ENCODE measurements at places on chromosomes 11 and 22.

- no peaks in the 10 kb centered on the region for H3K27me3 ChIP-seq
- H3K27ac ChIP-seq, result no peak overlapping the region
- H3K4me3 ChIP-seq, result no peak overlapping the region
- no peaks in the 10 kb centered on the region for H3K4me1 ChIP-seq
- no peaks in the 10 kb centered on the region for H3K36me3 ChIP-seq
Measured at GRCh38 chr22:26245001-26245400, 75.7 kb downstream of the SEZ6L start.

- H3K27me3 ChIP-seq, result no peaks in the 10 kb centered on the region
- no peaks in the 10 kb centered on the region for H3K4me1 ChIP-seq
- no peak for DNase-seq
- H3K4me3 ChIP-seq, result no peak overlapping the region
Measured at GRCh38 chr11:118142809-118143208, 9.8 kb downstream of the SCN4B start.

DNA sequence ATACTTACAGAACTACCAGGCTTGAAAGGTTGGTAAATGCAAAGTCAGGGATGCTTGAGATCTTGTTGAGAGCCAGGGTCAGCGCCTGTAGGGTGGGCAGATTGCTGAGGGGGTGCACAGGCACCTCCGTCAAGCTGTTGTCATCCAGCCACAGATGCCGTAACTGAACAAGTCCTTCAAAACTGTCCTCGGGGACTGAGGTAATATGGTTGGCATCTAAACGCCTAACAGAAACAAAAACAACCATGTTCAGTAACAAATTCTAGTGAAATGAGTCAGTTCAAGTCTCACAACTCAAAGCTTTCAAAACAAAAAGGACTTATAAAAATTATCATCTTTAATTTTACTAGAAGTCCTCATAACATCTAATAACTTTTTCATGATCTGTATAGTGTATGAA lies 22.2 kb upstream of the CCDC34 start:
- H3K27ac ChIP-seq, result no peak overlapping the region
- no peaks in the 10 kb centered on the region for H3K36me3 ChIP-seq
- no peaks in the 10 kb centered on the region for H3K4me1 ChIP-seq
- no peaks in the 10 kb centered on the region for H3K27me3 ChIP-seq
- DNase-seq, result no peak

DNA sequence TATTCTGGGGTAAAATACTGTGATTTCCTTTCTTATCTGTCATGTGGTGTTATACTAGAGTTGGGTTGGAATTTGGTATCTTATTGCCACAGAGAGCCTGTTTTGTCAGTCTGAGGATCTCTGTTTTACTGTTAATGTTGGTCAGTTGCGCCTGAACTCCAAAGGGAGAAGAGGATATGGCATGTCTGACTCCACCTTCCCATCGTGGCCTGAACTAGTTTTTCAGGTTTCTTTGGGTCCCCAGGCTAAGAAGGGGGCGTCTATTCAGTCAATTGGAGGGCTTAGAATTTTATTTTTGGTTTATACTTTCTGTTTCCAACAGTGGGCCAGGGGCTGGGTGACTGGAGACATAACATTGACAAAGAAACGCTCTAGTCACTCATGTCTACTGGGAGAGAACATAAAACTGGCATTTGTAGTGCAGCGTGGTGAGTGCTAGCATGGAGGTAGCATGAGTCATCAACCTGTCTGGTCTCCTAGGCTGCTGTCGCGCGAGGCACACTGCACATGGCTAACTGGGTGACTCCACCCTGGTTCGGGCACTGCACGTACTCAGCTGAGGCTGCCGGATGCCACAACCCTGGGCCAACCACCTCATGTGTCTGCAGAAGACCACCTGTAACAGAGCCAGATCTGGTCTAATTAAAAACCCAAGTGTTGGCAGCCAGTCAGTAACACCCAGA lies 120.1 kb upstream of the OR9Q1 start:
- no peaks in the 10 kb centered on the region for H3K36me3 ChIP-seq
- DNase-seq, result no peak
- no peaks in the 10 kb centered on the region for H3K27me3 ChIP-seq
- H3K4me3 ChIP-seq, result peak overlapping the region; percentile 12
- H3K27ac ChIP-seq, result peak overlapping the region; percentile 75

DNA sequence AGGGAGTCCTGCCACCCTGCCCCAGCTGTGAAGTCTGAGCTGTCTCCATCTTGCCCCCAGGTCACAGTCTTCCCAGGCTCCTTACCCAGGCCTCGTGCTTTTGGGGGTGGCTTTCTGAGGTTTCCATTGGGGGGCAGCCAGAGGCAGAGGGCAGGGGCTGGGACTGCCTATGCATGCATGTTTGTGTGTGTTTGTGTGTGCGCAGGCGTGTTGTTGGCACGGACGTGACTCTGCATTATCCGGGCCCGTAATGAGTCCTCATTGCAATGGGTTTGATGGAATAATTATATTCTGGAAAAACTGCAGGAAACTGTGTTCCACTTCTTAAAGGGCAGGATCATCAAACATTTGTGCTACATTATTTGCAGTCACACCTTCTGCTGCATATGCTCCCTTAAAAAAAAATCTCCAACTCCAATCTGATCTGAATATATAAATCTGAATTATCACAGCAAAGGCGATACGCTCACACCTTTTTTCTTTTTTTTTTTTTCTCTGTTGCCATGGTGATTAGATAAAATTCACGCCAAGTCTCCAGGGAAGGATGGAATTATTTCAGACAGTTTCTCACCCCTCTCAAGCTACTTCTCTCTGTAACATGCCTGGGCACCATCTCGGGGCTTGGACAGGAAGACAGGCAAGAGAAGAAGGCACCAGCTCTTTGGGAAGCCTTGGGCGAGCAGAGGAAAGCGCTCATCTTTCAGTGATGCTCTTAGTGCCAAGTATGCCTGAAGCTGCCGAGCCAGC lies 45.9 kb downstream of the DSCAML1 start:
- H3K4me3 ChIP-seq, result no peak overlapping the region
- no peaks in the 10 kb centered on the region for H3K27me3 ChIP-seq
- no peaks in the 10 kb centered on the region for H3K36me3 ChIP-seq
- no peaks in the 10 kb centered on the region for H3K4me1 ChIP-seq
- no peak overlapping the region for H3K27ac ChIP-seq

DNA sequence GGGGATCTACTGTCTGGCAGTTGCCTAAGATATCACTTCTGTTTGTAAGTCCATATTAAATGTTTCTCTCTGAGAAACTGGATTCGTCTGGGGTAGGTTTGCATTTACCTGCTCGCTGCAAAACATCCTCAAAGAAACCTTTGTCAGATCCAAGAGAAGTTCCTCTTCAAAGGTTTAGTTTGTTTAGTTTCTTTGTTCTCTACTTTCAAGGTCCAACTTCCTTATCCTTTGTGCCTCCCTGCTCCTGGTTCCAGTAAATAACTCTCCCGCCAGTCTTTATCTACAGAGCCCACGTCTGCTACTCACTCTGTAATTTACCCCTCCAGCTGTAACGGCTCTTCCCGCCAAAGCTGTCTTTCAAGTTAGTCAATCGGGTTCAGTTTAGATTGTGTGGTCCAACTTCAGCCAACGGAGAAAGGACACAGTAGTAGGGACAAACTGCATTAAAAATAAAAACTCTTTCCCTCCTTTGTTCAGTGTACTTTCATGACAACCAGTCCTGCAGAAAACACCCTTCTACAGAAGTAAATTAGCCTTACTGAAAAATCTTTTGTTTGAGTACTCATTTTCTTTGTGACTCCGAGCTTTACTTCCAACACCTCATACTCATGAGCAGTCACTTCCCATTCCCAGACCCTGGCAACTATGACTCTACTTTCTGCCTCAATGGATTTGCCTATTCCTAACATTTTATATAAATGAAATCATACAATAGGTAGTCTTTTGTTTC lies 41.0 kb downstream of the TMPRSS5 start:
- DNase-seq, result no peak
- H3K4me3 ChIP-seq, result no peak overlapping the region
- no peak overlapping the region for H3K27ac ChIP-seq
- no peaks in the 10 kb centered on the region for H3K36me3 ChIP-seq
- no peaks in the 10 kb centered on the region for H3K4me1 ChIP-seq
- H3K27me3 ChIP-seq, result no peaks in the 10 kb centered on the region

GRCh38 chr11:72223615-72224563 lies 678 bp upstream of the INPPL1 start:
- DNase-seq, result no peak
- H3K4me3 ChIP-seq, result peak overlapping the region; percentile 95
- H3K4me1 ChIP-seq, result peaks cover 49% of the 10 kb centered on the region
- peaks cover 24% of the 10 kb centered on the region for H3K36me3 ChIP-seq
- no peaks in the 10 kb centered on the region for H3K27me3 ChIP-seq
- H3K27ac ChIP-seq, result peak overlapping the region; percentile 99
